Calu3 (cell line): ENCODE measurements at places on chromosomes 4 and X. TPM values are rescaled to one million over a fixed set of nuclear protein-coding genes. Genes with fewer than 3 reads are reported as not detected.

The WDR44 gene
- total RNA-seq, result 15.1 and 15.8 TPM in 2 replicates

The KIT gene
- total RNA-seq, result not detected in 2 replicates

The PARM1 gene
- 4.4 and 6.5 TPM in 2 replicates for total RNA-seq

The OTC gene
- total RNA-seq, result not detected in 2 replicates

- H3K4me3 ChIP-seq, result no peak overlapping the region
- no peak for DNase-seq
- H3K27ac ChIP-seq, result no peak overlapping the region
- no peaks in the 10 kb centered on the region for H3K27me3 ChIP-seq
- H3K4me1 ChIP-seq, result peaks cover 15% of the 10 kb centered on the region
These were observed 16.3 kb upstream of the FAT1 start for GRCh38 chr4:186739802-186740434.

DNA sequence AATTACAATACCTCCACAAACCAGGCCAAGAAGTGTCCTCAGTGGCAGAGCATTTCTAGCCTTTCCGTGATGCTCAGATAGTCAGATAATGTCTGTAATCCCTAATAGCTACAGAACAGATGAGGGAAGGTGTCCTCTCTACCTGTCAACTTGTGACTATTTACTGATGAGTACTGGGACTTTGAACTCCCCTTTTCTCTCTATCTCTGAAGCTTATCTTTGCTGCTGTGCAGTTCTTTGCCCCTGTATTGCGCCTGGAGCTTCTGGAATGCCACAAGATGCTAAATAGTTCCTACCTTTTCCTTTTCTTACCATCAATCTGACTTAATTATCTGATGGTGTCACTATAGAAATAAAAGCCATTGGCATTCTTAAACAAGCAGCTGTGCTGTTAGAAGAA, 30.5 kb downstream of the FGF2 start:
- peaks cover 37% of the 10 kb centered on the region for H3K4me1 ChIP-seq
- no peak overlapping the region for H3K4me3 ChIP-seq
- no peaks in the 10 kb centered on the region for H3K27me3 ChIP-seq
- peaks cover 4% of the 10 kb centered on the region for H3K36me3 ChIP-seq

- no peaks in the 10 kb centered on the region for H3K4me1 ChIP-seq
- DNase-seq, result no peak
- no peak overlapping the region for H3K4me3 ChIP-seq
- no peaks in the 10 kb centered on the region for H3K27me3 ChIP-seq
These were observed 239.6 kb upstream of the FSTL5 start for GRCh38 chr4:162403419-162403818.

- no peaks in the 10 kb centered on the region for H3K27me3 ChIP-seq
- no peak for DNase-seq
- no peak overlapping the region for H3K4me3 ChIP-seq
- H3K4me1 ChIP-seq, result no peaks in the 10 kb centered on the region
These were observed 87.1 kb downstream of the TBC1D19 start for GRCh38 chr4:26670903-26671537.

DNA sequence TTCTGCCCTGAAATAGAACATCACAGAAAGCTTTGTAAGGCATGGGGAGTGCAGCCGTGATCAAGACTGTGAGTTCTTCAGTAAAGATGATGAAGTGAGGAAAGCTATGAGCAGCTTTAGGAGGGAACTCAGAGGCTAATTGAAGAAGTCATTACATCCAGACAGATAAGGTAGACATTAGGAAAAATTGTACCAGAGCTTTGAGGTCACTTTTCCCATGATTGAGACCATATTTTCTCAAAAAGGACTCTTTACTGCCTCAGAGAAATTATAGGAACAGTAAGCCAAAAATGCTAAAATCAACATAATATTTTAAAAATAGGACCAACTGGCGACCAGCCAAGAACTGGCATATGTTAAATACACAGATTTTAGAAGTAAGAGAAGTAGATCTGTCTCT, 11.2 kb downstream of the CHST7 start:
- DNase-seq, result no peak
- no peak overlapping the region for H3K4me3 ChIP-seq
- peaks cover 20% of the 10 kb centered on the region for H3K4me1 ChIP-seq
- no peaks in the 10 kb centered on the region for H3K27me3 ChIP-seq

DNA sequence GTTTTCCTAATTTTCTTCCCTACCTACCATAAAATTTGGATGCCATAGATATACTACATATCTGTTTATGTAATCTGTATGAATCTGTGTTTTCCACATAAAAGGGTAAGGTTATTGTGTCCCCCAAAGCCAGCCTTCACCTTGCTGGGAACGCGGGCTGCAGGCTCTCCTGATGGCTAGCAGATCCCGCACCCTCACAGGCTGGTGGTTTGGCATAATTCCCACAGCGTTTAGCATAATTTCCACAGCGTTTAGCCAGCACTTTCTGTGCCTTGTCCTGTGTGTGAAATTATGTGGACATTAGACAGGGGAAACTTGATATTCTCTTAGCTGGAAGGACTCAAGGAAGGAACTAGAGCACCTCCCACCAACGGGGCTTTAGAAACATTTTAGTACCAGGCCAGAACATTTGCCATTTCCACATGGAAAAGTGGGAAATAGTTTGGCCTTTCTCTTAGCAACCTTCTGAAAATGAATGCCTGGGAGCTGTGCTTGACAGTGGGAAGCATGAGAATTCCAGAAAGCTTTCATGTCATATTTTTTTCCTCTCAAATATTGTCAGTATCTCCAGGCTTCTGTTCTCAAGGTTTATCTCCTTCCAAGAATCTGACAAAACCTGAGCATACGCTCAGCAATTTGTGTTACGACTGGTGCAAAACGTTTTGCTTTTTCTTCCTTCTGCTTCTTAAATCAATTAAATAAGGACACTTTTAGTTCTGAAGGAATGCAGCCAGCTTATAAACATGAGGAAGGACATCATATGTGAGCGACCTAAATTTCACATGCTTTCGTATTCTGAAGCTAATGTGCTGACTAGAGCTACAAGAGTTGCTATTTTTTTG, 67.9 kb downstream of the STK32B start:
- no peaks in the 10 kb centered on the region for H3K4me1 ChIP-seq
- no peak overlapping the region for H3K27ac ChIP-seq
- DNase-seq, result no peak

- no peaks in the 10 kb centered on the region for H3K4me1 ChIP-seq
- no peaks in the 10 kb centered on the region for H3K27me3 ChIP-seq
These were observed 3.7 kb downstream of the TAF7L start for GRCh38 chrX:101287402-101287801.

DNA sequence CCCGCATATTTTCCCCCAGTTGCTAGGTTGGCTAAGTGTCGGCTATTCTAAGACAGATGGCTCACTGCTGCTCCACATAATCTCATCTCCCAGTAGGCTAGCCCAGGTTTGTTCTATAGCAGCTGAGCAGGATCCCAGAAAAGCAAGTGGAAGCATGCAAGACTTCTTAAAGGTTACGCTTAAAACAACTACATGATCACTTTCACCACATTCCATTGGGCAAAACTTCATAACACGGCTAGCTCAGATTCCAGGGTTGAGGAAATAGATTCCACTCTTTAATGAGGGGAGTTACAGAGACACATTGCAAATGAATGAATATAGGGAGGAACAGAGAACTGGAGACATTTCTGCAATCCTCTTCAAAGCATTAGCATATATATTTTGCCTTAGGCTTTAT, 12.9 kb upstream of the RAB33B start:
- no peaks in the 10 kb centered on the region for H3K36me3 ChIP-seq
- H3K27me3 ChIP-seq, result no peaks in the 10 kb centered on the region
- no peak for DNase-seq
- no peak overlapping the region for H3K4me3 ChIP-seq
- no peak overlapping the region for H3K27ac ChIP-seq

GRCh38 chr4:153553155-153553818, 87.1 kb downstream of the TMEM131L start:
- no peak overlapping the region for H3K27ac ChIP-seq
- H3K4me3 ChIP-seq, result no peak overlapping the region
- no peak for DNase-seq

DNA sequence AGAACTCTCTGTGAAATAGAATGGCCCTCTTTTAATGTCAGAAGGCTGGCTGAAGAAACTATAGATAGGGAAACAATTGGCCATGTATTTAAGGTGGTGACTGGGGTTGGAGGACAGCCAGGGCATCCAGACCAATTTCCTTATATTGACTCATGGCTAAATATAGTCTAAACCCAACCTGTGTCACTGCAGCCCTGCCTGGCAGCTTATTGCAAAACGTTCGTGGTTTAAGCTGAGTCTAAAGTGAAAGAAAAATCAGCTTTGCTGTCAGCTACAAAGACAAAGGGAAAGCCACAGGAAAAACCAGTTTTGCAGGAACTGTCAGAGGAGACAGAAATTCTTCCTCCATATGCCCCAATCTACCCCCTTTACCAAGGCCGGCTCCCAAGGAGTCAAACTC, 902.8 kb upstream of the NDST4 start:
- H3K27me3 ChIP-seq, result no peaks in the 10 kb centered on the region
- H3K27ac ChIP-seq, result peak overlapping the region; percentile 87
- DNase-seq, result peak; percentile 70
- H3K4me1 ChIP-seq, result peaks cover 17% of the 10 kb centered on the region
- H3K4me3 ChIP-seq, result peak overlapping the region; percentile 49

- no peaks in the 10 kb centered on the region for H3K27me3 ChIP-seq
- DNase-seq, result no peak
- H3K4me3 ChIP-seq, result peak overlapping the region; percentile 45
- H3K27ac ChIP-seq, result no peak overlapping the region
- peaks cover 22% of the 10 kb centered on the region for H3K4me1 ChIP-seq
These were observed 98.3 kb upstream of the MAML3 start for GRCh38 chr4:140252141-140252741.

GRCh38 chr4:174207367-174207766, 76.1 kb downstream of the FBXO8 start:
- H3K36me3 ChIP-seq, result no peaks in the 10 kb centered on the region
- no peaks in the 10 kb centered on the region for H3K27me3 ChIP-seq
- no peak for DNase-seq
